Peyer's patch (tissue), 4 donors: ENCODE measurements at places on chromosomes 6 and 20. TPM values are rescaled to one million over a fixed set of nuclear protein-coding genes. Genes with fewer than 3 reads are reported as not detected.

DNA sequence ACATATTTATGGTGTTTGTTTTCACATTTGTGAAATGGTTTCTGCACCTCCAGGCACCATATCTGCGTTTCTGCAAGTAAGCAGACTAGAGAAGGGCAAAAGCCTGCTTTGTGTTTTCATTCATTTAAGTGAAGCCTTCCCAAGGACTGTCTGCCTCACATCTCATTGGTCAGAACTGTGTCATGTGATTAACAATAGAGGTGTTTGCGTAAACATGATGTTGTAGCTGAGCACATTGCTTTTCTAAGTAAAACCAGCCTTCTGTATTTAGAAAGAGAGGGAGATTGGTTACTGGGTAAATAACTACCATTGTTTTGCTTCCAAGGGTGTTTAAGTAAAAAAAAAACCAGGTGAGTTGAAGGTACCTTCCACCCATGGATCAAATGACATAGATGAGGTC lies 39.7 kb downstream of the SH3BGRL2 start:
- H3K4me3 ChIP-seq: no peak overlapping the region
- no peak for DNase-seq
- peak overlapping the region; percentile 85 for H3K27ac ChIP-seq
- no peaks in the 10 kb centered on the region for H3K36me3 ChIP-seq

MATN4 gene
- total RNA-seq: not detected

DNA sequence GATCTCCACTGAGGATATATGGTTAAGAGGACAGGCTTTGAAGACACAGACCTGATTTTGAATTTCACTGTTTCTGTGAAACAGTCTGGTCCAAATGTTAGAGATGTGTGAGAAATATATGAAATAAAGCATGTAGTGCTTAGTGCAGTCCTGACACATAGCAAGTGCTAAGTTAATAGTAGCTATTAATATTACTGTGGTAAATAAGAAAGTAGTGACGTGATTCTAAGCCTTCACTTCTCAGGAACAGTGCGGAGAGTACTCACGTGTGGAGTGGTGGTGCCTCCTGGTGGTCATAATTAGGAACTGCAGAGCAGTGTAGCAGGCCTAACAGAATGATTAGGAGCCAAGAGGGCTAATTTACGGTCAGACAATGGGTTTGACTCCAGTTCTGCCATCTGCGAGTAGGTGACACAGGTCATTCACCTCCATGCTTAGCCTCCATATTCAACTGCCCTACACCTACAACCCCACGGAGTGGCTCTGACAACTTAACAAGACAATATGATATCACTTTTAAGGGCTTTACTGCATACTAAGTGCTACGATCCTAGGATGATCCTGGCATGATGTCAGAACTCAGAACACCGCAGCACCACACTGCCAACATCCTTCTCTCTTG lies 106.2 kb downstream of the JPH2 start:
- peak; percentile 92 for DNase-seq
- H3K4me3 ChIP-seq: no peak overlapping the region
- H3K36me3 ChIP-seq: no peaks in the 10 kb centered on the region

TINAG gene
- 2.5 TPM for total RNA-seq

- no peak overlapping the region for H3K27ac ChIP-seq
- H3K36me3 ChIP-seq: no peaks in the 10 kb centered on the region
- H3K4me3 ChIP-seq: no peak overlapping the region
- H3K27me3 ChIP-seq: no peaks in the 10 kb centered on the region
- no peak for DNase-seq
These were observed 4.2 kb upstream of the EYA4 start for GRCh38 chr6:133236932-133237331.

DNA sequence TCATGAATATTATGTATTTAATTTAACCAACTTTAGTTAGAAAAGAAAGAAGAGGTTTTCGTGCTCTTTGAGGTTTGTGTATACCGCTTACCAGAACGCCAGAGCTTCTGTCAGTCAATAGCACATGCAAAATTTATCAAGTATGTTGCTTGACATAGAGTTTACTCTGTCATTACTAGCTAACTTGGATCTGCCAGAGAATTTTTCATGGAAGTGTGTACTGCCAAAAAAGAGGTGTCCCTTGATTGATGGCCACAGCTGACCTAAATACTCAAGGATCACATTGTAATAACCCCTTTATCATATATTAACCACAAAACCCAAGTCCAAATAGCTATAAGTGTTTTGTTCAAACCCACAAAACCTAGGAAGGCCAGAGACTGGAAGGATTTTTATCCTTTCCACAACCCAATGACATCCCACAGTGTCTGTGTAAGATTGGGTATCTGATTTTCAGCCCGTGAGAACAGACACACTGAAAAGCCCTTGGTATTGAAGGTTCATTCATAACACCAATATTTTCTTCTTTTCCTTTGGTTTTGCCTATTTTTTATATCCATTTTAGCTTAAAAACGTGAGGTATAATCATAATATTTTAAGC lies 194.0 kb upstream of the EYA4 start:
- H3K27me3 ChIP-seq: no peaks in the 10 kb centered on the region
- no peak overlapping the region for H3K4me3 ChIP-seq
- no peaks in the 10 kb centered on the region for H3K36me3 ChIP-seq
- no peaks in the 10 kb centered on the region for H3K4me1 ChIP-seq
- DNase-seq: no peak

DNA sequence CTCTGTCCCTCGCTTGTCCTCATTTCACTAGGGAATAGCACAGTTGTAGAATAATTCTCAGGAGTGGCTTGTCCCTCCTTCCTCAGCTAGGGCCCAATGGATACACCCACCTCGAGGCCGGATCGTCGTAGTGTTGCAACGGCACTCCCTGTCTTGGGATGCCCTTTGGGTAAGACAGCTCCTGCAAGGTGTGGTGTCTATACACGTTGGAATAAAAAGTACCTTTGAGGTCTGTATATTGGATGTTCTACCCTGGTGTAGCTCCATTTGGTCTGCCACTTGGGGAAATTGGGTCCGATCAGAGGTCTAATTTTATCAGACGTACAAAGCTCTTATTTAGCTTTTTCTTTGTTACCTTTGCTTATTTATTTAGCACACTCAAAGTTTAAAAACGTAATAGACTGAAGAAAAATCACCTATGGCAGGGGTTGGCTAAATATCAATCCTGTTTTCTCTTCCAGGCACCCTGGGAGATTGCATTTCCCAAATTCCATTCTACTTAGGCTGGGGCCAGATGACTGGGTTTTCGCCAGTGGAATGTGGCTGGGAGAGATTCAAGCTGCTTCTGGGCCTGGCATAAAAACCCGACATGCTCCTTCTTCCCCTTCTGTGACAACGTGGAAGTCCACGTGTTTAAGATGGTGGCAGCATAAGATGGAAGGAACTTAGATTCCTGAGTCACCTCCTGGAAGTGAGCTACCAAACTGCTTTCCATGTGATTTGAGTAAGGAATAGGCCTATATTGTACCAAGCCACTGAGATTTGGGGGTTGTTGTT lies 82.3 kb upstream of the CD83 start:
- H3K27me3 ChIP-seq: no peaks in the 10 kb centered on the region
- H3K4me1 ChIP-seq: no peaks in the 10 kb centered on the region
- no peak for DNase-seq
- no peak overlapping the region for H3K27ac ChIP-seq
- no peaks in the 10 kb centered on the region for H3K36me3 ChIP-seq

LPA gene
- not detected for total RNA-seq

ISM1 gene
- total RNA-seq: 2.3 TPM
